ENCODE measurements at places on chromosomes 7 and 10.

GRCh38 chr10:113983552-113983951 is 60.1 kb upstream of the ADRB1 start:
- DNase-seq = no peak

- DNase-seq = no peak
These were observed 76.8 kb upstream of the NANOS1 start for GRCh38 chr10:118952493-118953295.

DNA sequence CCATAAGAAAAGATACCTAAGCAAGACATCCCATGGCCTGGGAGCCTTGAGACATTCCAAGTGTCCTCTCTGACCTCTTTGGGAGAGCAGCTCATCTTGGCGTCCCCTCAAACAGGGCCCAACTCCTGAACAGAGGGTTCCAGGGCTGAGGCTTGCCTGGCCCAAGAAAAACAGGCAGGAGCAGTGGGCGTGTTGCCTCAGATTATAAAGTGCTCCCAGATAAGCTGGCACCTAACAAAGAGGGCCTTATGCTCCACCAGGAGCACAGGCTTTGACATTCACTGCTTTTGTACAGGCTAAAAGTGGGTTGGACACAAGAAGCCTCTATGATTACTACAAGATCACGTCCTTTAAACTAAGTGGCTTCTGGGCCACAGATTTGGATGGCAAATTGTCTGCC is 193.1 kb downstream of the FGFR2 start:
- peak; percentile 54 for DNase-seq

- peak; percentile 73 for DNase-seq
These were observed 31.1 kb upstream of the SLF2 start for GRCh38 chr10:100881556-100882213.

DNA sequence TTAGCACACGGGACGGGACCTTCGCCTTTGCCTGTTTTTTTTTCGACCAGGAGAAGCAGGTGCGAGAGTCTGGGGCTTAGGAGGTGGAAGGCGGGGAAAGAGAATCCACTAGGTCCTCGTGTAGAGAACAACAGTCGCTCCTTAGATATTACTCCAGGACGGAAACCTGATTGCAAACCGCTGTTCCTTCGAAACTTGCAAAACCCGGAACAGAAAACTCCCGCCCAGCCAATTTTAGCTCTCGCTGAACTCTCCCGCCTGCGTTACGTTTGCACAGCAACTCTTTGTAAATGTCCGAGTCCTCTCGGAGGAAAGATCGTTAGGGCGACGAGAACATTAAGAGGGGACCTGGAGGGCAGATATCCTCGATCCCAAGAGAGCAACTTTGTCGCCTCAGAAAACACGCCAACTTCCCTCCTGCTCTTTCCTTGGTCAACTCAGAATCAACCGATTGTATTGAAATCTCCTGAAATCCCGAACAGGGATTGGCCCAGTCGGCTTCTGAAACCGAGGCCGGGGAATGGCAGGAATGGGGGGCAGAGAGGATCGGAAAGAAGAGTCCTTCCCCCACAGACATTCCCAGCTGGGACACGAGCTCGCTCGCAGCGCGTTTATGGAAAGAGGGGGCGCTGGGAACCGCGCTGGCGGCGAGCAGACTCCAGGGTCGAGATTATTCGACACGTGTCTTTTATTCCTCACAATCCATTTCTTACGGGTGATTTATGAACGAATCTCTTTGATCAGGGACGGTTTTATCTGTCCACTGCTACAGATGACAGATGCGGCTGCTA is 9.9 kb downstream of the TWIST1 start:
- peak; percentile 74 for DNase-seq

DNA sequence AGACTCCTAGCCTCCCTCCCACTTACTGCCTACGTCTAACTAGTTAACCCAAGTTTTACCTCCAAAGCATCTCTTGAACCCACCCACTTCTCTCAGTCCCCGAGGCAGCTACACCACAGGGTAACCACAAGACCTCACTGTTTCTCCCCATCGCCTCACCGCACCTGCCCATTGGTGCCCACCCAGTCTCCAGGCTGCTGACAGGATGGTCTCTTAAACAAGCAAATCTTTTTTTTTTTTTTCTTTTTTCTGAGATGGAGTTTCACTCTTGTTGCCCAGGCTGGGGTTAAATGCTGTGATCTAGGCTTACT is 47.0 kb downstream of the DENND2A start:
- no peak for DNase-seq

DNA sequence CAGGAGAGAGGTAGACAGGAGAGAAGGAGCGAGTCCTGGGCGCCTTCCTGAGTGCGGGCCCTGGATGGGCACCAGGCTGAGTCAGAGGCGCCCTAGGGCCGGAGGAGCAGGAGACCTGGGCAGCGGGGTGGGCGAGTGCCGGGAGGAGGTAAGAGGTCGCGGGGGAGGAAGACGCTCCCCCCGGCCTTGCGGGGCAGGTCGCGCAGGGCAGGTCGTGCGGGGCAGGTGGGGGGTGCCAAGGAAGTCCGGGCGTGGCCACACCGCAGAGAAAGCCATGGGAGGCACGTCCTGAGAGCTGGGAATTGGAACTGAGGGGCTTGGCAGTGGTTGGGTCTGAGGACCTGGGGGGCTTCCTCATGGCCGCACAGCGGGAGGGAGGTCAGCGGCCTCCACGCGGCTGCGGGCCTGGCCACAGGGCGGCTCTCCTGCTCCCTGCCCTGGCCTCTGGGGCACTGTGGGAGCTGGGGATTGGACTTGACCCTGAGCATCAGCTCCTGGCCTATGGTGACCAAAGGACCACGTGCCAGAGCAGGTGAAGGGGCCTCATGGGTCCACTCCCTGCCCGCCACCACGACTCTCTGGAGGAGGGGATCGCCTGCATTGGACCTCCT is 935 bp downstream of the MMP21 start:
- no peak for DNase-seq

GRCh38 chr10:687583-688311 is 1.7 kb downstream of the DIP2C start:
- DNase-seq = peak; percentile 89

DNA sequence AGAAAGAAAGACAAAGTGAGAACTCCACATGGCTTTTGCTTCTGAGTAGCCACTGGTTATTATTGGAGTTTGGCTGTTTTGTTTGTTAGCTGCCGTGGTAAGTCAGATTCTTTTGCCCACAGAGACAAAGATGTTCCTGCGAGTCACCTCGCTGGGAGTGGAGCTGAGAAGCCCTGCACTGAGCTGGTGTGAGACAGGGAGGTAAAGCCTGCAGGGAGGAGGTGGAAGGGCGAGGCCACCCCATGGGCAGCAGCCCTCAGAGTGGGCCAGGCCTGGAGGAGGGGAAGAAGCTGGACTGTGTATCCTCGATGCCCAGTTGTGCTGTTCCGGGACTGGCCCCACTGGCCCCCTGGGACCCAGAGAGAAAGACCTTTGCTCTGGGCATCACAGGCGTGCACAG is 14.3 kb upstream of the NOM1 start:
- peak; percentile 74 for DNase-seq

GRCh38 chr7:148575640-148576411 is 14.7 kb upstream of the C7orf33 start:
- DNase-seq = peak; percentile 62

DNA sequence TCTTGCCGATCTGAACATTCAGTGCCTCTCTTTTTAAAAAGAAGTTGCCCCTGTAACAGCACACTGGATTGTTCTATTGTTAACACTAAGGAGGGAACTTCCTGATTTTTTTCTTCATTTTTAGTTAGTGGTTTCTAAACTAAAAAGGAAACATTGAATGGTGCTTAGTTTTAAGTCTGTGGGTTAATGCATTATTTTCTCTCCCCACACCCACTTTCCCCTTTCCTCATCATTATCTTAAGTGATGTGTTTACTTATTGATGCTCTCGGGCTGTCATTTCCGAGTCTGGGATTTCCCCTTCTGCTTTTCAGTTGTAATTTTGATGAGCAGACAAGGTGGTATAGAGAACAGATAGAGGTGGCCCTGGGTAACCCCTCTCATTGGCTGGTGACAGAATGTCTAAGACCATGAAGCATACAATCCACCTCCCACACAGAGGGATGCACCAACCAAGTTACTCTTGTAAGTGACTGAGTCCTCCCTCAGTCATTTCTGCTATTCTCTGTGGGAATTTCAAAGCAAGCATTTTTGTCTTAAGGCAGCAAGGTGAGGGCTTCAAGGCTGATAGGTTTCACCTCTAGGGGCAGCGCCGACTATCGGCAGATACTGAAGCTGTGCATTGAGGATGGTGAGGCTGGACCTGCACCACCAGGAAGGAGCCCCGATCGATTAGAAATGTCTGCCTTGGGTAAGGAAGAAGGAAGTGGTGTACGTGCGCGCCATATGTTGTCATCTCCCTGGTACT is 49.5 kb downstream of the CHN2 start:
- DNase-seq = no peak

DNA sequence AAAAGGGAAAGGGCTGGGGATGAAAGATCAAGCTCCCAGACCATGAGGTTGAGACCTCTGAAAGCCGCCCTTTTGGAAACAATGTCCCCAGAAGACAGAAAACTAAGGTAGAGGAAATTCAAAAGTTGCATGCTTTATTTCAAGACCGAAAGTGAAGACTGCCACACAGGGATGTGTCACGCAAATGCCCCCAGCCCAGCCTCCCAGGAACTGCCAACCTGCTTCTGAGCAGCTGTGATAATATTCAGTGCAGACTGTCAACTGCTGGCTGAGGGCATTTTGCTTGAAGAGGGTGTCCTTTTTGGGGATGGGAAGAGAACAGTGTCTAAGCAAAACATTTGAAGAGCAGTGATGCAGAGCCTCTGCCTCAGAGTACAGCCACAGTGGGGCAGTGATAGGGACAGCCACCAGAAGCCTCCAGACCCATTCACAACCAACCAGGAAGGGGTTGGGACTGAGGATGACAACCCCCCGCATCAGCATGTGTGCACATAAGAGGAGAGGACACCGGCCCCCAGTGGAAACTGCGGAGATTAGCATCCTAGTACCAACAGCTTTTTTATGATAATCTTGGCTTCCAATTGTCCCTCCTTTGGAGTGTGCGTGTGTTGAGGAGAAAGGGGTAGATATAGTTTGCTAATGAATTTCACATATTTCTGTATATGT is 34.7 kb upstream of the NFE2L3 start:
- no peak for DNase-seq

GRCh38 chr10:66151346-66151745 is 774.5 kb upstream of the LRRTM3 start:
- no peak for DNase-seq

DNA sequence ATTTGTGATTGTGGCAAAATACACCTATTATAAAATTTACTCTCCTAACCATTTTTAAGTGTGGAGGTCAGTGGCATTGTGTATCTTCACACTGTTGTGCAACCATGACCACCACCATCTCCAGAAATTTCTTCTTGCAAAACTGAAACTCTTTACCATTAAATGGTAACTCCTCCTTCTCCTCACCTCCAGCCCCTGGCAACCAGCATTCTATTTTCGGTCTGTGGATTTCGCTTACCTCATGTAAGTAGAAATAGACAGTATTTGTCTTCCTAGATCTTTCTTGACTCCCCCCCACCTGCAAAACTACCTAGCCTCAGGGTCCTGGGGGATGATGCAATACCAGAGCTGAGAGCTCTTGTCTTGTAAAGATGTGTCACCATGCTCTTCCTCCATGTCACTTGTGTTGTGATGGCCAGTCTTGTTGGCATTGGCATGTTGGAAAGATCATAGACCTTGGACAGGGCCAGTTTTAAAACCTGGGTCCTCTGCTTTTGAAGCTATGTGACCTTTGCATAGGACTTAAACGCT is 71.1 kb upstream of the EMX2 start:
- no peak for DNase-seq

- DNase-seq = peak; percentile 79
These were observed 93.7 kb downstream of the MDFIC start for GRCh38 chr7:115015619-115016018.

GRCh38 chr7:116315803-116316202 is 105.5 kb downstream of the TES start:
- no peak for DNase-seq

- no peak for DNase-seq
These were observed 24.8 kb upstream of the ZNF32 start for GRCh38 chr10:43673471-43673870.

GRCh38 chr7:134948736-134949135 is 37.6 kb upstream of the AGBL3 start:
- DNase-seq = peak; percentile 54

DNA sequence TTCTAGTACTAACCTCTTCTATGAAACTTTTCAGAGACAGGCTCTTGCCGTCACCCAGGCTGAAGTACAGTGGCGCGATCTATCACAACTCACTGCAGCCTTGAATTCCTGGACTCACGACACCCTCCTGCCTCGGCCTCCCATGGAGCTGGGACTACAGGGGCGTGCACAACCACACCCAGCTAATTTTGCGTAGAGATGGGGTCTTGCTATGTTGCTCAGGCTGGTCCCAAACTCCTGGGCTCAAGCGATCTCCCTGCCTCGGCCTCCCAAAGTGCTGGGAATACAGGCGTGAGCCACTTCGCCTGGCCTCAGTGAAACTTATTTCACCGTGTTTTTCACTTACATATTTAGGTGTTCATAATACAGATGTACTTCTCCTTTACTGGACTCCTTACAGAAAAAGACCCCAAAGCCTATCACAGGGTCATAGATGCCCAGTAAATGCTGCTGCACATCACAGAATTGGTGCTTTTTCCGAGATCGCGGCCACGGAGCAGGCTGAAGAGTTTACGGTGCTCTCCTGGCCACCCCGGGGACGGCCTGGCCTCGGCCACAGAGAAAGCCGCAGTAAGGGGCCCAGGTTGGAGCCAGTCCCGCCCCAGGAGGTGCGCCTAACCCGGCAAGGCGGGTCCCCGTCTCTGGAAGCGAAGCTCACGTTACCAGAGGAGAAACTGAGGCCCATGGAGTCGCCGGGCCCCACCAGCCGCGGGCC is 595 bp downstream of the TBL2 start:
- DNase-seq = peak; percentile 85

DNA sequence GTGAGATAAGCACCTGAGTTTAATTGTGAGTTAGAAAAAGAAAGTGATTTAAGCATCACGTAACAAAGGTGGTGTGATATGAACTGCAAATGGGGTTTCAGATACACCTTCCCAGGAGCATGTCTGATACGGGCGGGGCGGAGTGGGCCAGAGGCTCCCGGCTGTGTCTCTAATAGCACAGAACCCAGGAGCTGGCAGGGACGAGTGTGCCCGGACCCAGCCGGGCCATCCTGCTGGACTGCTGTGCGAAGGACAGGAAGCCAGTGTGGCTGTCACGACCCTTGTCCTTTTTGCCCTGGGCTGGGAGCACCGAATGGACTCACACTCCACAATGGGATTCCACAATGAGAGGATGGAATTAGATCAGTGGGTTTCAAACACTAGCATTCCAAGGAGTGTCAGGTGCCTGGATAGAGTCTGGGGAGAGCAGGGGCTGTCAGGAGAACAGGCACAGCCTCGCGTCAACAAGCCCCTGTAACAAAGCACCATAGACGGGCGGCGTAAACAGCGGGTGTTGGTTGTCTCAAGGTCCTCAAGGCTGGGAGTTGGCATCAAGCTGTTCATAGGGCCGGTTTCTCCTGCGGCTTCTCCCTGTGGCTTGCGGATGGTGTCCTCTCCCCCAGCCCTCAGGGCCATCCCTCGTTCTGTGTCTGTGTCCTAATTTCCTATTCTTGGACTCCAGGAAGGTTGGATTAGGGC is 242.6 kb upstream of the PITRM1 start:
- DNase-seq = peak; percentile 25

GRCh38 chr7:22120391-22121053 is 174.8 kb upstream of the CDCA7L start:
- DNase-seq = no peak
